ENCODE measurements at places on chromosomes 4 and X.

DNA sequence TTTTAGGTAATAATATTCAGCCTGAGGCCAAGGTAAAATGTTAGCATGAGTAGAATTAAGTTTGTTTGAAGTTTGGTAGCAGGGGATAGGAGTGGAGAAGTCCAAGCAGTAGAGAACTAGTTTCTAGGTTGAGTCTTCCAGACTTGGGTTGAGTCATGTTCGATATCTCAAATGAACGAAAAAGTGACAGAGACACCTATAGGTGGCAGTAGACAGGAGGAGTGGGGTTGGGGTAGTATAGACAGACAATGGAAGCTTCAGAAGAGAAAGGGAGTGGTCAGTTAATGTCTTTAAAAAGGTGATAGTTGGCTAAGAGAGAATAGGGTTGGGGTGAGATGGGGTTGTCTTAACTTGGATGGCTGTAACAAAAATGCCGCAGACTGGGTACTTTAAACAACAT is 58.7 kb upstream of the EMCN start:
- peak; percentile 26 for DNase-seq

- peak; percentile 74 for DNase-seq
Measured at GRCh38 chr4:16893141-16893651, 5.2 kb downstream of the LDB2 start.

DNA sequence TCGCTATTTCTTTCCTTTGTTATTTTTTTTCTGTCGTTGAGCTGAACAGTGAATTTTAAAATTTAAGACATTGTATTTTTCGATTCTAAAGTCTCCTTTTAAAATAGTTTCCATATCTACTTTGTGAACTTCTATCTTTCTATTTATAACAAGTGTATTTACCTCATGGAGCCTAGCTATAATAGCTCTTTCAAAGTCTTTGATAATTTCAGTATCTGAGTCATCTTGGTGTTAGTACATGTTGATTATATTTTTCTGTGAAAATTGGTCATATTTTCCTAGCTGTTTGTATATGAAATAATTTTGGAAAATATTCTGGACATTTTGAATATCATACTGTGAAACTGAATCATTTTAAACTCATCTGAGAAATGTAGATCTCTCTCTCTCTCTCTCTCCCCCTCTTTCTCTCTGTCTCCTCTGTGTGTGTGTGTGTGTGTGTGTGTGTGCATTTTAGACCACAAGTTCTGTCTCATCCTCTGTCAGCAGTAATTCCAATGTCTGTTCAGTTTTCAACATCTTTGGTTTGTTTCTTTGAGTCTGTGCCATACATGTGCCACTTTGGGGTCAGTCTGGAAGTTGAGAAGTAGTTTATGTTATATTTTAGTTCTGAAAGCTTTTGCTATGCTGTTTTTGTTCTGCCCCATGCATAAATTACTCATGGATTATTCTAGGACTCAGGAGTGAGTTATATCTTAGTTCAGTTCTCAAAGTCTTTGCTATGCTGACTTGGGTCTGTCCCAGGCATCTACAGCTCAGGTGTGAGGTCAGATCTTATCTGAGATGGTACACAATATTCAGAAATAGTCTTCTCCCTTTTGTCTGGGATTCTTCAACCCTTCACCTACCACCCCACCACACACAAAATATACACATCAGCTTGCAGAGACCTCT is 366.4 kb upstream of the CASK start:
- DNase-seq, result no peak

GRCh38 chrX:41142130-41142910 is 57.1 kb downstream of the USP9X start:
- DNase-seq, result no peak

DNA sequence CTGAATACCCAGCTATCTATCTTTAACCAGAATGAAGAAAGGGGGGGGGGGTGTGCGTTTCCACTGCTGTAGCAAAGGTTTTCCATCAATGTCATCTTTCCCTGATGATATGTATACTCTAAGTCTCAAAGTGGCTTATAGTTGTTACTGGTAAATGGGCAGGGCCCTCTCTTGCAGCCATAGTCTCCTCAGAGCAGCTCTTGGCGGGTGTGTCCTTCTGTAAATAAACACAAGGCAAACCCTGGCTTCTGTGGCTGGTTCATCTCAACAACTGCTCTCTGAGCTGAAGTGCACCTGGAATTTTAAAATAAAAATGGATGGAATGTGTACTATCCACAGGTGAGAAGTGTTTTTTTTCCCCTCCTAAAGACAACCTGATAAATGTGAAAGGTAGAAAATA is 57.5 kb upstream of the SCML1 start:
- no peak for DNase-seq

- no peak for DNase-seq
Measured at GRCh38 chrX:86263526-86263925, 115.3 kb downstream of the DACH2 start.

GRCh38 chr4:113141901-113142346 is 92.5 kb downstream of the ANK2 start:
- no peak for DNase-seq

DNA sequence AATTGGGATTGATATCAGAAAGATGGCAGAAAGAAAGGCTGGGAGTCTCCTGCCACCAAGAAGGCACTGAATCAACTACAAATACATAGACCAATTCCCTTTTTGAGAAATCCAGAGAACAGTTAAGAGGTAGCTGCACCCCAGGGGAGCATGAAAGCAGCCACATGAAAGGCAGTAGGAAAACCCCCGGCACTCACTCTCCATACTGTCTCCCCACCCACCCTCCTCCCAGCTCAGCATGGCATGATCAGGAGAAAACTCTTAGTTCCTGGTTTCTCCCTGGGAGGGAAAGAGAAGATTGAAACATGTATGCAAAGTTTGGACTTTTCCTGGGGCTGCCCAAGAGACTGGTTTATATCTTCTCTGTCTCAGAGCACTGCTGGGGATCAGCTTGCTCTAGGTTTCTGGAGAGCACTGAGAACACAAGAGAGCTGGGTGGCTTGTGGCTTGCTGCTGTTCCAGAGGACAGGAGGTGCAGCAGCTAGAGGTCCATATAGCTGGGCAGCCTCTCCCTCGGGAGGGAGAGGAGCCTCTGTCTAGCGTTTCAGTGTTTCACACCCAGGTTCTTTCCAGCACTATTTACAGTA is 305.7 kb downstream of the PDGFC start:
- DNase-seq, result no peak

DNA sequence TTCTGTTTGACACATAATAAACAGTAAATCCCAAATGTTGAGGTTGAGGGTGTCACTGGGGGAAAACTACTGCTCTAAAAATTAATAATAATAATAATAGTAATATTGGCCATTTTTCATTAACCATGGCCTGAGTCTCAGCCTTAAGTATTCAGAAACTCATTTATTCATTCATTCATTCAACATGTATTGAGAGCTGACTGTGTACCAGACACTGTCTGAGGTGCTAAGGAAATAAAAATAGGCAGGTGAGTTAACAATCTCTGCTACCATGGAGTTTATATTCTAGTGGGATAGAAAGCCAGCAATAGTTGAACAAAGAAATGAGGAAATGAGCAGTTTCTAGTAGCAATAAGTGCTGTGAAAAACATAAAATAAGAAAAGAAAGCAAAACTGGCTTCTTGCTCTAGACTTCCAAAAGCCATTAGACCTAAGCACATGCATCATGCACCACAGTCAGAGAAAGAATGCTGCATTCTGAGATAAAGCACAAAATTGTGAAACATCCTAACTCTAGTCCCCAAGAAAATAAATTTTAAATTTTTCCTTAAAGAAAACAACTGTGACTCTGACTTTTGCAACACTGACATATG is 278.7 kb downstream of the RCHY1 start:
- DNase-seq, result peak; percentile 39

- DNase-seq, result no peak
Measured at GRCh38 chr4:173520921-173521466, 9.0 kb downstream of the HAND2 start.

- no peak for DNase-seq
Measured at GRCh38 chr4:177479063-177479462, 36.8 kb upstream of the AGA start.

DNA sequence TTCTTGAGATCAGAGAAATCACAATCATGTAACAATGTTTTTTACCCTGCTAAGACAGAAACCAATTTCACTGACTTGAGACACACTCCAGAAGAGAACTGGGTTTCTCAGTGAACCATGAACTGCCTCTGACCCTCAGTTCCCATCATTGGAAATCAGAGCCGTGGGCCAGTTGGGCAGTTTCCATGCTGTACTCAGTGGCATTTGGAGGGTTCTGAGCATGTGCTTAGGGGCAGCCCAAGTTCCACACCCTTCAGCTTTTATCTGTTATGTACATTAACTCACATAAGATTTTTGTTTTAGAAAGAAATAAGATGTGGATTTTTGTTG is 77.9 kb downstream of the BTC start:
- no peak for DNase-seq

- no peak for DNase-seq
Measured at GRCh38 chrX:71177327-71177726, 32.7 kb downstream of the NLGN3 start.

DNA sequence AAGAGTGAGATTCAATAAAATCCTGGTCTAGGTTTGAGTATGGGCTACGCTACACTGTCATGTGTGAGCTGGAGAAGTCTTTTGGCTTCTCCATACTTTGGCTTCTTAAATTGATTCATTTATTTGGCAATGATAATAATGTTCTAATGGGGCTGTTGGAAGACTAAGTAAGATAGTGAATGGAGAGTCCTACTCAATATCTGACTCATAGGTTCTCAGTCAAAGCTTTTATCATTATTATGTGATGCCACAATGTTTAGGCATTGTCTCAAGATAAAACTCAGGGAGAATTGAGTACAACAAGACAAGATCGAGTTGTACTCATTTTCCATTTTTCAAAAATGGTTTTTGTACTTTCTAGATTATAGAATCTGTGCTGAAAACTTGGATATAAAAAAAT is 92.5 kb upstream of the VEGFC start:
- no peak for DNase-seq

DNA sequence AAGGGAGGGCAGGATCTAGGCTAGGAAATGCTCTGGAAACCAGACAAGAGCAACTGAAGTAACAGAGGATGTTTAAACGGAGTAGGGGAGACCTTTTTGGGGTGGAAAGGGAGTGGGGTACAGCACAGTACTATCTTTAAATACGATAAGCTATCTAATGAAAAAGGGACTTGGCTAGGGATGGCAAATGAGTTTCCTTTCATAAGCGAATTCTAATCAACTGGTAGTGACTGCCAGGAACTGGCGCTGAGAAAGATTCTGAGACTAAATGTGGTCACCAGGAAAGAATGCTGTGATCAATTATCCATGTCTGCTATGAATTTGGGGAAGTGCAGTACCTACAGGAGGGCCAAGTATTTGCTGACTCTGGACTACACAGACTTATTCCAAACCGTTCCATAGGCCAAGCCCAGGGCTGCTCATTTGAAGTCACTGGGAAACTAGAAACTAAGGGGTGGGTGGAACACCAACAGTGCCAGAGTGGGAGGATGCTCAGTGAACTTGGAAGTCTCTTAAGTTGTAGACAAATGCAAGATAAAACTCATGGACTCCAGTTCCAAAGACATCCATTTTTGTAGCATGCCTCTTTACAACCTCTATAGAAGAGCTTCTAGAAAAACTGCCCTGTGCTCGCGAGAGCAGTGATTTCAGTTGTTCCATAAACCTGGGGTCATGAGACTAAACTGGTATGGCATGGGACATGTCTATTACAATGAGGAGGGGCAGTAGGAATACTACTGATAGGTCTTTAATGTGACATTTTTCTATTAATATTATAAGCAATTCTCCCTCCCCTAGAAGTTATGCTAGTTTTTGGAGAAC is 2.0 kb downstream of the TRAPPC2 start:
- DNase-seq, result no peak
